BJ (cell line): ENCODE measurements at places on chromosomes 5 and 9. TPM values are rescaled to one million over a fixed set of nuclear protein-coding genes. Genes with fewer than 3 reads are reported as not detected.

The ADAMTS6 gene
- polyA plus RNA-seq, result 26.2 and 28.0 TPM in 2 replicates

The EGFLAM gene
- polyA plus RNA-seq, result 3.9 and 5.6 TPM in 2 replicates

The SV2C gene
- not detected in 2 replicates for polyA plus RNA-seq

The S1PR3 gene
- polyA plus RNA-seq, result 20.3 and 21.3 TPM in 2 replicates

The CFAP77 gene
- polyA plus RNA-seq, result not detected in 2 replicates

The FGFR4 gene
- 0.10 and 0.12 TPM in 2 replicates for polyA plus RNA-seq

The JAKMIP2 gene
- polyA plus RNA-seq, result not detected in 2 replicates

The NDUFA8 gene
- 52.4 and 76.6 TPM in 2 replicates for polyA plus RNA-seq

The ARL14EPL gene
- not detected in 2 replicates for polyA plus RNA-seq

The ASPN gene
- polyA plus RNA-seq, result 3.4 and 8.2 TPM in 2 replicates

The ACOT12 gene
- polyA plus RNA-seq, result 0.18 TPM in 1 of 2 replicates, not detected in the other

The PDCD1LG2 gene
- 49.8 and 61.9 TPM in 2 replicates for polyA plus RNA-seq
